IPS DF 6.9 (cell line): ENCODE measurements at places on chromosomes 12 and 14.

GRCh38 chr12:75722714-75723200, 211.3 kb upstream of the KRR1 start:
- DNase-seq, result no peak

- DNase-seq, result no peak
Observed at GRCh38 chr14:90445011-90445410, 48.2 kb downstream of the CALM1 start.

DNA sequence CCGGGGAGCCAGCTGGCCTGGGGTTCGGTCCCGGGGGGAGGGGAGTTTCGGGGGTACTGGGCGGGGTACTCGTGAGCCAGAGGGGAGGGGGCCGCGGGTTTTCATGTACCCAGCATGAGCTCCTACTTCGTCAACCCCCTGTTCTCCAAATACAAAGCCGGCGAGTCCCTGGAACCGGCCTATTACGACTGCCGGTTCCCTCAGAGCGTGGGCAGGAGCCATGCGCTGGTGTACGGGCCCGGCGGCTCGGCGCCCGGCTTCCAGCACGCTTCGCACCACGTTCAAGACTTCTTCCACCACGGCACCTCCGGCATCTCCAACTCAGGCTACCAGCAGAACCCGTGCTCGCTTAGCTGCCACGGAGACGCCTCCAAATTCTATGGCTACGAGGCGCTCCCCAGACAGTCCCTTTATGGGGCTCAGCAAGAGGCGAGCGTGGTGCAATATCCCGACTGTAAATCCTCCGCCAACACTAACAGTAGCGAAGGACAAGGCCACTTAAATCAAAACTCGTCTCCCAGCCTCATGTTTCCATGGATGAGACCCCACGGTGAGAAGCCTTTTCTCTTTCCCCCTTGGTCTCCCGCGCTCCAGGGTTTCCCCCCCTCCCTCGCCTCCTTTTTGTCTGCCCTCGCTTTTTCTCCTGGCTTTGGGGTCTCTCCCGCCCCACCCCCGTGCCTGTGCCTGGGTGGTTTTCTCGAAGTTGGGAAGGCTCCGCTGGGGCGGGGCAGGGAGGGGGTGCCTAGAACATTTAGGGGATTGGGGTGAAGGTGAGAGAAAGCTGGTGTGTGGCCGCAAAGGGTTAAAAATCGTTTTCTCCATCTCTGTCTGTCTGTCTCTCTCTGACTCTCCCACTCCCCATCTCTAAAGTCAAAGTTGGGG, 627 bp downstream of the HOXC8 start:
- no peak for DNase-seq

GRCh38 chr12:25943940-25944339, 14.5 kb upstream of the RASSF8 start:
- DNase-seq, result no peak

DNA sequence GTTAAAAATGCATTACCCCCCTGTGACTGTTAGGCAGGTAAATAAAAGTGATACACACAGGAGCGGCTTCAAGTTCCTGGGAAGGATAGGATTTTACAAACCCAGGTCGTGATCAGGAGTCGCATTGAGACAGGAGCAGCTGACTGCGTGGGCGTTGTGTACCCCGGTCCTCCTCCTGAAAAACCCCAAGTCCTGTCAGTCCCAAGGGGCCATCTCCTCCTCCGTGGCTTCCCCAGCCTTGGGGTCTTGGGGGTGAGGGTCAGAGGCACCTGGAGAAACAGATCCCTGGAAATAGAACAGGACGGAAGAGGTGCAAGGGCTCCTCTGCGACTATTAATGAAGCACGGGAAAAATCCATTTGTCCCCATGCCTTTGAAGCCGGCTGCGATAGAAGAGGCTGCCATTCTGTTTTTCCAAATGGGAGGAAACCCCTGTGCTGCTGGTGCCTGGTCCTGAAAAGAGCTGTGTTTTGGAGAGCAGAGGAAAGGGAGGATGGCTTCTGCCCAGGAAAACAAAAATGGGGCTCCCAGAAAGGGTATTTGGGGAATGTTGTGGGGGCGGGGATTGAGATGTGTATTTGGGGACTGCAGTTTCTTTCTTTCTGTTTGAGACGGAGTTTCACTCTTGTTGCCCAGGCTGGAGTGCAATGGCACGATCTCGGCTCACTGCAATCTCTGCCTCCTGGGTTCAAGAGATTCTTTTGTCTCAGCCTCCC, 143.1 kb downstream of the ZNF664 start:
- DNase-seq, result no peak
